ENCODE measurements at places on chromosomes 1 and 21. TPM values are rescaled to one million over a fixed set of nuclear protein-coding genes. Genes with fewer than 3 reads are reported as not detected.

GRCh38 chr21:29656504-29657239 lies 283.1 kb downstream of the GRIK1 start:
- H3K27me3 ChIP-seq, result no peaks in the 10 kb centered on the region
- peaks cover 32% of the 10 kb centered on the region for H3K4me1 ChIP-seq
- peak; percentile 73 for DNase-seq
- no peaks in the 10 kb centered on the region for H3K36me3 ChIP-seq
- peak overlapping the region; percentile 81 for H3K27ac ChIP-seq

GRCh38 chr1:17181781-17182464 lies 23.0 kb upstream of the PADI1 start:
- H3K4me1 ChIP-seq, result peaks cover 20% of the 10 kb centered on the region
- H3K27me3 ChIP-seq, result peaks cover 30% of the 10 kb centered on the region
- no peak overlapping the region for H3K27ac ChIP-seq
- peak; percentile 70 for DNase-seq
- H3K36me3 ChIP-seq, result no peaks in the 10 kb centered on the region

DNA sequence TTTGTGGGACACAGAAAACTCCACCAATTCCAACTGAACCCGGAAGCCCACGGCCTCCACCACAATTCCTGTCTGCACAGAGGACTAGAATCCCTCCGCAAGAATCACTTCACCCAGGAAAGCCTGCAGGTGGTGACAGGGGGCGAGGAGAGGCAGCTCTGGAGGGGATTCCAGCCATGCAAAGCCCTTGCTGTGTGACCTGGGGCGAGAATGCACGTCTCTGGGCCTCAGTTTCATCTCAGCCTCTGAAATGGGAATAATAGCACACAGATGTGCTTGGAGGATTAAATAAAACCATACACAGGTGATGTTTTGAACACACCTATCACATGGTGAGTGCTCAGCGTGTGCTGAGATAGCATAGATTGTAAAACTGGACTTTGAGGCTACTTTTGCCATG lies 14.1 kb downstream of the FBXO2 start:
- H3K4me1 ChIP-seq, result peaks cover 2% of the 10 kb centered on the region
- H3K27ac ChIP-seq, result no peak overlapping the region
- H3K27me3 ChIP-seq, result peaks cover 15% of the 10 kb centered on the region
- DNase-seq, result no peak
- H3K36me3 ChIP-seq, result no peaks in the 10 kb centered on the region

The IFNAR2 gene
- total RNA-seq, result 35.2 TPM

DNA sequence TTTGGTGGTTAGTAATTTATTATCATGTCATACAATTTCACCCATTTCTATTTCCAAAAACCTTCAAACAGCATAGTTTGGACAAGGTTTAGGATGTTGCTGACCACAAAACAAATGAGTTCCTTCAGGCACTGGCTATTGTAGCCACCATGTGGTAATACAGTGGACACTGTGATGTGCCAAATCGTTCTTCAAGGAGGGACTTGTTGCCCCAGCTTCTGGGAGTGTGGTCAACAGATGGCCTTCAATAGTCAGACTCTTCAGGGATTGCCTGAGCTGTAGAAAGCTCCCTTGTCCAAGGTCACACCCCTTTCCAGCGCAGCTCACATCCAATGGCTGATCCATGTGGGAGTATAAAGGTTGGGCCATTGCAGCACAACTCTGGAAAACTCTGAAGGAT lies 2.6 kb downstream of the PDE4B start:
- H3K36me3 ChIP-seq, result peaks cover 2% of the 10 kb centered on the region
- H3K27me3 ChIP-seq, result peaks cover 61% of the 10 kb centered on the region
- no peak overlapping the region for H3K4me3 ChIP-seq
- peaks cover 8% of the 10 kb centered on the region for H3K4me1 ChIP-seq
- DNase-seq, result no peak

The FAM131C gene
- total RNA-seq, result 0.38 TPM

The UTS2 gene
- not detected for total RNA-seq

The SLC50A1 gene
- 46.2 TPM for total RNA-seq

- no peak overlapping the region for H3K27ac ChIP-seq
- H3K4me3 ChIP-seq, result no peak overlapping the region
- H3K4me1 ChIP-seq, result peaks cover 5% of the 10 kb centered on the region
- no peak for DNase-seq
Measured at GRCh38 chr1:51525295-51525694, 6.2 kb upstream of the EPS15 start.

DNA sequence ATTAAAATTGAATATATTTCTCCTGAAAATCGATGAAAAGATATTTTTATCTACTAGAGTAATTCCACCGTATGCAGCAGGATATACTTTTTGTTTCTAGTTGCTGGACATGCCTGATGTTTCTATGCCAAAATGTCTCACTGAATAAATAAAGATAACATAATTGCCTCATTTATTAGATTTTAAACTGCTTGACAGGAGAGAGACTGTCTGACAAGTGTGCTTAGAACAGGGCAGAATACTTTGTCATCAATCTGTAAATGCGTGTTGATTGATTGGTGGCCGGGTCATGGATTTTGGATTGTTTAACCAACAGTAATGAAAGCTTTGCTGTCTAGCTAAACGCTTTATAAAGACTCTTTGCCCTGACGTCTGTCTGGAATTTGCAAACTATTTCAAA lies 339.0 kb downstream of the CHRM3 start:
- no peaks in the 10 kb centered on the region for H3K36me3 ChIP-seq
- H3K27ac ChIP-seq, result no peak overlapping the region
- DNase-seq, result no peak

The PPM1J gene
- 1.4 TPM for total RNA-seq

DNA sequence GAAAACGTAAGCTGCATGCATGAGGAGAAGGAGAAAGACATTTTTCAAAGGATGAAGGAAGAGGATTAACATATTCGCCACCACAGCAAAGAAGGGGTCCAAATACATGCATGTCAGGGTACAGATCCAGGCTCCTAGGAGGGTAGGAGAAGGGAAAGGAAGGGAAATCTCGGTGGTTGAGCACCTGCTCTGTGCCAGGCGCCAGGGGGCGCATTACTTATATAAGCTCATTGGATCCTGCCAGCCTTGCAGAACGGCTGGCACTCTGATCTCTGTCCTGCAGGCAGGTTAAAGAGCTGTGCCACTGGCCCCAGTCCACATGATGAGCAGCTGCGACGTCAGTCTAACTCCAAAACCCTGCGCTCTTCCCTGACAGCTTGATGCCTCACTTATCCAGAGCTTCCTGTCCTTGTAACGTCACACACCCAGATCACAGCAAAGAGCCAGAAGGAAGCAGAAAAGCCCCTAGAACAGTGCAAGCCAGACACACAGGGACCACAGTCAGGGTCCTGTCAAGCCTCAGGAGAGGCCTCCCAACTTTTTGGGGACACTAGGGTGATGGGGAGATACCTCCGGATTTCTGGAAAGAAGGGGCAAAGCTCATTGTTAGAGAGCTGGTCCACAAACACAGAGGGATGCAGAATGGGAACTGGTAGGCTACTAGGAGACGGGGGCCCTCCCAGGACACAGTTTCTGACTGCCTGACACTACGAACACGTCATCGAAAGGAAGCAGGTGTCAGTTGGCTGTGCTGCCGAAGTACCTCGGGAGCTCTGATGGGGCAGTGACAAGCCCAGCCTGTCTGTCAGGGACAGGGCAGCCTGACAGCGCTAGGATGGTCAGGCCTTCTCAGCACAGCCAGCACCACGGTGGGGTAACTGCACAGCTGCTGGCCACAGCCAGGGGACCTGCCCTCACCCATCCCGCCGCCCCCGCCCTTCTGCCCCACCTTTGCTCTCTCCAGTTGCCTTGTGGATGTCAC lies 99.1 kb downstream of the BEND5 start:
- DNase-seq, result peak; percentile 76
- no peak overlapping the region for H3K27ac ChIP-seq
- H3K4me1 ChIP-seq, result peaks cover 2% of the 10 kb centered on the region
- peaks cover 5% of the 10 kb centered on the region for H3K27me3 ChIP-seq
- no peak overlapping the region for H3K4me3 ChIP-seq
- H3K36me3 ChIP-seq, result no peaks in the 10 kb centered on the region

GRCh38 chr1:209835782-209836298 lies 8.1 kb downstream of the UTP25 start:
- H3K27me3 ChIP-seq, result no peaks in the 10 kb centered on the region
- peak overlapping the region; percentile 82 for H3K27ac ChIP-seq
- peaks cover 93% of the 10 kb centered on the region for H3K36me3 ChIP-seq
- no peak for DNase-seq
- peak overlapping the region; percentile 26 for H3K4me3 ChIP-seq
- peaks cover 57% of the 10 kb centered on the region for H3K4me1 ChIP-seq

The OR2T1 gene
- not detected for total RNA-seq

- no peaks in the 10 kb centered on the region for H3K4me1 ChIP-seq
- H3K27ac ChIP-seq, result no peak overlapping the region
- peaks cover 19% of the 10 kb centered on the region for H3K27me3 ChIP-seq
Measured at GRCh38 chr1:221886743-221887414, 145.0 kb upstream of the DUSP10 start.

DNA sequence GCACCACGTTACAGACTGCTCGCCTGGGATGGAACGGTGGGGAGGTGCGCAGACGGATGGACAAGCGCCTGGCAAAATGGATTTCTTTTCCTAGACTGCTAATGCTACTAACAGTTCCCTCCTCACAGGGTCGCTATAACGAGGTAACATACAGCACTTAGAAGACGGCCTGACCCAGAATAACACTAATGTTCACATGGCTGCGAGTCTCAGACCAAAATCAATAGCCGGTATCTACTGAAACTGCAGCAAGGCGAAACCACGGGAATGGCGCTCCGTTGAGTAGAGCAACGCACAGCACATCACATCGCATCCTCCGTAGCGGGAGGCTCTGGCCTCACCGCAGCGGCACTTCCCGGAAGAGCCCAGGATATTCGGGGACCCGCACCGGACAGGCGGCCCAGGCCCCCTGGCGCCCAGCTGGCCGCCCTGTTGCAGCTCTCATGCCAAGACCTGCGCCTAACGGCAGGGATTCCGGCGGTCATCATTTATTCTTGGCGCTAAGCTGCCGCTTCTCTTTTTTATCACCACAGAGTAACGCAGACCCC lies 46.6 kb downstream of the VPS26C start:
- H3K27ac ChIP-seq, result peak overlapping the region; percentile 95
- H3K36me3 ChIP-seq, result peaks cover 35% of the 10 kb centered on the region
- H3K4me1 ChIP-seq, result peaks cover 37% of the 10 kb centered on the region
- H3K4me3 ChIP-seq, result peak overlapping the region; percentile 85
- peak; percentile 84 for DNase-seq

DNA sequence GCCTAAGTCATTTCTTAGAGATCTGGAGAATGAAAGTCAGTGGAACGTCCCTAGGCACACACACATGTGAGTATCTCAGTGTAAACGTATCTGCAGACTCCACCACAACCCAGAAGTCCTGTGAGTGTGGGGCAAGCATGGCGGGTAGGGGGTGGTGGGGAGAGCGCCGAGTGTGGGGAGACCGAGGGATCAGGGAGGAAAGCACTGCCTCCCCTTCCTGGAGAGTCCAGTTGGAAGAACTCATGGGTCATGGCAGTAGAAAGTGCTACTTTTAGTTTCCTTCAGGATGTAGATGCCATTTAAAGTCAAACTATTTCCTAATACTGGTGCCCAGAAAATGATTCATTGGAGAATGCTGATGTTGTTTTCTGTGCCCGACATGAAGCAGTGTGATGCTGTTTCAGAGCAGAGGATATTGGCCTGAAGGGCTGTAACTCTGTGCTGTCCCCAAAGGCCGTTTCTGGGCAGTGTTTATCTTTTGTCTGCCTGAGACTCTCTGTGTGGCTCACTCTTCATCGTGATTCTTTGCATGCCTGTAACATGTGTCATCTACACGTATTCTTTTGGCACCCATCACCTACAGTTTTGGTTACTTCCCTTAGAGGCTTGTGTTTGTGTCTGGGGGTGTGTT lies 45.7 kb upstream of the TSPAN2 start:
- H3K4me1 ChIP-seq, result peaks cover 3% of the 10 kb centered on the region
- H3K4me3 ChIP-seq, result no peak overlapping the region
- no peak for DNase-seq
- peaks cover 7% of the 10 kb centered on the region for H3K27me3 ChIP-seq
- H3K36me3 ChIP-seq, result no peaks in the 10 kb centered on the region

The BTBD8 gene
- 1.0 TPM for total RNA-seq

DNA sequence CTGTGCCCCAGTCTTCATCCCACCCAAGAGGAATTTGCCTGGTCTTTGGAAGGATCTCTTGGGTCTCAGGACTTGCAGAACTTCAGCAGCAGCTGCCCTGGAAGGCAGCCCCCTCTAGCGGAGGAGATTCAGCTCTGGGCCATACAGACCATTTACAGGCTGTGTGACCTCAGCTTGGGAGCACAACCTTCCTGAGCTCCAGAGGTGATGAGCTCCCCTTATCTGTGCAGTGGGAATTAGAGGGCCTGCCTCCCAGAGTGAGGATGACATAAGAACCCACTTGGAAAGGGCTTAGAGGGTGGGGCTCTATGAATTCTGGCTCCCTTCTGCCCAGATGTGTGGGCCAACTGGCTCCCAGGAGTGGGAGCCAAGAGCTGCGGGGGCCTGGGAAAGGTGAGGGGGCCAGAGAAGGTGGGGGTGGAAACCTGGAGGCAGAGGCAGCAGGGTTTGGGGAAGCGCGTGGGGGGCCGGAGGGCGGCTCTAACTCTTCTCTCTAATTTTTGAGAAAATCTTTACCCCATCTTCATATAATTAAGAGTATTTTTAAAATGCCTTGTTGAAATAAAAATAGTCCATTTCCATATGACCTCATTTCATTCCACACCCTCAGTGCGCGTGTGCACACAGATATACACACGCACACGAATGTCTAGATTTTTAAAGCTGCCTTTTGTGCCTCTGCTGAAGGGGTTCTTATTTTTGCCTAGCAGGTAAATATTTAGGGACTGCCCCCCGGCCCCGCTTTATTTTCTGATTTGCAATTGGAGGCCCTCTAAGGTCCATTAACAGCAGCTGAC lies 21.5 kb downstream of the EPHB2 start:
- no peaks in the 10 kb centered on the region for H3K36me3 ChIP-seq
- H3K4me1 ChIP-seq, result no peaks in the 10 kb centered on the region
- no peaks in the 10 kb centered on the region for H3K27me3 ChIP-seq
- no peak for DNase-seq

GRCh38 chr1:38932571-38932970 lies 9.1 kb downstream of the RHBDL2 start:
- peaks cover 3% of the 10 kb centered on the region for H3K4me1 ChIP-seq
- DNase-seq, result no peak
- H3K36me3 ChIP-seq, result no peaks in the 10 kb centered on the region
- no peak overlapping the region for H3K4me3 ChIP-seq
- no peak overlapping the region for H3K27ac ChIP-seq

DNA sequence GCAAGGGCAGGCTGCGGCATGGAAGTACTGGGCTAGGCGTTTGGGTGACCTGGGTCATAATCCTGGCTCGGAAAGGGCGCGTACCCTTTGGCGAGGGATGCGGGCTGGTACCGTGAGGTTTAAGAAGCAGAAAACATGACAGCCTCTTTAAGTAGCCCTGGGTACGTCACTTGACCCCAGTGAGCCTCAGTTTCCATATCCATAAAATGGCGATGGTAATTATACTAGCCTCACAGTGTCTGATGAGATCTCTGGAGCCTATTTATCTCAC lies 700 bp downstream of the PIGV start:
- DNase-seq, result no peak
- peak overlapping the region; percentile 100 for H3K4me3 ChIP-seq
- H3K36me3 ChIP-seq, result peaks cover 17% of the 10 kb centered on the region
- H3K4me1 ChIP-seq, result peaks cover 72% of the 10 kb centered on the region
- H3K27me3 ChIP-seq, result no peaks in the 10 kb centered on the region

The GBP1 gene
- total RNA-seq, result 38.3 TPM

All from activated CD4-positive, alpha-beta T cell treated with anti-CD3 and anti-CD28 coated beads, Interleukin-2, amount 10 ng/mL, durations not matched to agents 24 days and 14 days (primary cell).